ENCODE measurements at places on chromosomes 11 and 22. TPM values are rescaled to one million over a fixed set of nuclear protein-coding genes. Genes with fewer than 3 reads are reported as not detected.

Gene KCNJ5
- not detected for total RNA-seq

Gene COMT
- total RNA-seq, result 293 TPM

Gene PRR5L
- 2.2 TPM for total RNA-seq

DNA sequence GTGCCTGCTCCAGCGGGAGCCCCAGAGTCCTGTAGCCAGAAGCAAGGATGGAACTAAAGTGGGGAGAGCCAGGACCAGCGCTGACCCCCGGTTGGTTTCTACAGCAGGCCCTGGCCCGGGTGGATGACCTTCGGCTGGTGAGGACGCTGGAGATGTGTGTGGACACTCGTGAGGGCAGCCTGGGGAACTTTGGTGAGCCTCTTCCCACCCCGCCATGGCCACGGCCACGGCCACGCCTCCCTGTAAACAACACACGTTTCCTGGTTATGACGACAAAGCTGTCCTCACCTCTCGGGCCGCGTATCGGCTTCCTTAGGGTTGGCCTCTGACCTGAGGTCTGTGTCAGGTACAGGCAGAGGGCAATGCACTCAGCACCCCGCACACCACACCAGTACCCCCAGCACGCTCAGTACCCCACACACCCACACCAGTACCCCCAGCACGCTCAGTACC is 4.1 kb downstream of the LRRC56 start:
- no peaks in the 10 kb centered on the region for H3K36me3 ChIP-seq
- no peak overlapping the region for H3K4me3 ChIP-seq
- H3K27ac ChIP-seq, result no peak overlapping the region
- no peaks in the 10 kb centered on the region for H3K27me3 ChIP-seq
- peaks cover 16% of the 10 kb centered on the region for H3K4me1 ChIP-seq
- peak; percentile 59 for DNase-seq

GRCh38 chr11:73757598-73757997 is 3.3 kb downstream of the RAB6A start:
- H3K36me3 ChIP-seq, result peaks cover 3% of the 10 kb centered on the region
- H3K4me3 ChIP-seq, result no peak overlapping the region
- H3K27me3 ChIP-seq, result no peaks in the 10 kb centered on the region
- H3K27ac ChIP-seq, result no peak overlapping the region

DNA sequence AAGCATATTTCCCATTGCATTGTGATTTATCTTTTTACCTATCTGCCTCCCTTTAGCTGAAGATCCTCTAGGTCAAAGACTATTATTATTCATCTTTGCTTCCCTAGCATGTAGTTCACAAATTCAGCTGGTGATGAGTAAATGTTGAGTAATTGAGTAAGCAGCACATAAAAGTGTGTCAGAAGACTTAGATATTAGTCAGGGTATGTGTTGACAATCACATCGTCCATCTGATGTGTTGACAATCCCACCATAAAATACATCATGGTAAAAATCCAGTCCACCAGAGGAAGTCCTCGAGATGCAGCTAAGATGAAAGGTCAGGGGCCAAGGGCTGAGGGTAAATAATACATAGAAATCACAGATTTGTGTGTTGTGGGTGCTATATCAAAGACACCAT is 22.9 kb upstream of the ABTB2 start:
- H3K4me3 ChIP-seq, result no peak overlapping the region
- DNase-seq, result no peak
- no peaks in the 10 kb centered on the region for H3K27me3 ChIP-seq

GRCh38 chr22:50173311-50173982 is 2.9 kb downstream of the PANX2 start:
- no peak overlapping the region for H3K4me3 ChIP-seq
- peaks cover 18% of the 10 kb centered on the region for H3K4me1 ChIP-seq
- H3K36me3 ChIP-seq, result no peaks in the 10 kb centered on the region

DNA sequence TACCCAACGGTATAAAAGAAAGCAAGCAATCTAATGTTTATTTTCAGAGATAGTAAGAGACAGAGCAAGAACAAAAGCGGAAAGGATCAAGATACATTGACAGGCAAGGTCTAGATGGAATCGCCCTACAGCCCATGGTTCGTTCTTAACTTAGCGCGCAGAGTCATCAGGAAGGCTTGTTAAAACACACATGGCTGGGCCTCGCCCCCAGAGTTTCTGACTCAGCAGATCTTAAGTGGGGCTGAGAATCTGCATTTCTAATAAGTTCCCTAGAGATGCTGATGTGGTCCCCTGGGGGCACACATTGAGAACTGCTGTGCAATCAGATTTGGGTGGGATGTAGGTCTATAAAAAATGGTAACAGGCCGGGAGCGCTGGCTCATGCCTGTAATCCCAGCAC is 35.8 kb upstream of the CHRM4 start:
- H3K27ac ChIP-seq, result no peak overlapping the region
- no peaks in the 10 kb centered on the region for H3K27me3 ChIP-seq
- no peaks in the 10 kb centered on the region for H3K4me1 ChIP-seq
- H3K4me3 ChIP-seq, result no peak overlapping the region
- no peak for DNase-seq

- H3K27me3 ChIP-seq, result no peaks in the 10 kb centered on the region
- H3K36me3 ChIP-seq, result no peaks in the 10 kb centered on the region
- peaks cover 52% of the 10 kb centered on the region for H3K4me1 ChIP-seq
- H3K4me3 ChIP-seq, result peak overlapping the region; percentile 3
Observed at GRCh38 chr11:130181295-130182272, 22.0 kb downstream of the ST14 start.

DNA sequence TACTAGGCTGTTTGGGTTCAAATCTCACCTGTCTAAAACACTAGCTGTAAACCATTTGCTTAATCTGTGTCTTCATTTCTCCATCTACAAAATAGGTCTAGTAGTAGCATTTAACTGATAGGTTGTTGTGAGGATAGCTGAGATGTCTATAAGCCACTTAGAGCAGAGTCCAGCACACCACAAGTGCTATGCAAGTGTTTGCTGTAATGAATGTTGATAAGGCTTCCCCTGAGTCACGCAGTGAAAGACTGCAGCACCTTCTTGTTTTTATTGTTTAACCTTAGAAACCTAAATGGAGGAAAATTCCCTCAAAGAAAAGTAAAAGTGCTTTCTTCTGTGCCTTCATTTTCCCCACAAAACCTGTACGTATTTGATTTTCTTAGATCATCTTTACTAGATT is 23.1 kb upstream of the LDHA start:
- peaks cover 9% of the 10 kb centered on the region for H3K36me3 ChIP-seq
- H3K27me3 ChIP-seq, result no peaks in the 10 kb centered on the region
- no peak overlapping the region for H3K4me3 ChIP-seq
- no peak overlapping the region for H3K27ac ChIP-seq
- DNase-seq, result no peak
- no peaks in the 10 kb centered on the region for H3K4me1 ChIP-seq

Gene ZBTB16
- total RNA-seq, result 142 TPM

Gene SPDYC
- total RNA-seq, result not detected

Gene PDGFB
- 13.0 TPM for total RNA-seq

DNA sequence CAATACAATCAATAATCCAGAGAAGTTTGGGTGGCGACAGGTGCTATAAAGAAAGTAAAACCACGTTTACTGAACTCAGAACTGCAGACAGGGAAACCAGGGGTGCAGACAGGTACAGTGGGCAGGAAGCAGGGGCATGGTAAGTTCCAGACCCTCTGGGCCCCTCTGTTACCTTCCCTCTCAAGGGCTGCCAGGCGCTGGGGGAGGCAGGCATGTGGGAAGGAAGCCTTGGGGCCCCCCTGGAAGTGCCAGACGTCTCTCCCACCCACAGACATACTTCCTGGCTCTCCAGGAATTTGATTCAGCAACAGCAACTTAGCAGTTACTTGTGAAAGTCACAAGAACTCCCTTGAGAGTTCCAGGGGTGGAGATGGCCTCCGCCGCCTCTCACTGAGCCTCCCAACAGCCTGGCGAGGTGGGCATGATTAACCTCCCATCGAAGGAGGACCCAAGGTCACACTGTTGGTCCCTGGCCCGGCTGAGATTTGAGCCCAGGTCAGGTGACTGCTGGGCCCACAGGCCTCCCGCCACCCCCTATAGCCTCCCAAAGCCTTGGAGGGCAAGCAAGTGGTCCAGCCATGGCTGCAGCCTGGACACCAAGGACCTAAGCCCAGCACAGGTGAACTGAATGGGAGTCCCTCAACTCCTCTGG is 14.1 kb upstream of the TSKU start:
- H3K27ac ChIP-seq, result peak overlapping the region; percentile 57
- no peak overlapping the region for H3K4me3 ChIP-seq
- peaks cover 98% of the 10 kb centered on the region for H3K4me1 ChIP-seq
- H3K27me3 ChIP-seq, result no peaks in the 10 kb centered on the region
- no peak for DNase-seq
- no peaks in the 10 kb centered on the region for H3K36me3 ChIP-seq

DNA sequence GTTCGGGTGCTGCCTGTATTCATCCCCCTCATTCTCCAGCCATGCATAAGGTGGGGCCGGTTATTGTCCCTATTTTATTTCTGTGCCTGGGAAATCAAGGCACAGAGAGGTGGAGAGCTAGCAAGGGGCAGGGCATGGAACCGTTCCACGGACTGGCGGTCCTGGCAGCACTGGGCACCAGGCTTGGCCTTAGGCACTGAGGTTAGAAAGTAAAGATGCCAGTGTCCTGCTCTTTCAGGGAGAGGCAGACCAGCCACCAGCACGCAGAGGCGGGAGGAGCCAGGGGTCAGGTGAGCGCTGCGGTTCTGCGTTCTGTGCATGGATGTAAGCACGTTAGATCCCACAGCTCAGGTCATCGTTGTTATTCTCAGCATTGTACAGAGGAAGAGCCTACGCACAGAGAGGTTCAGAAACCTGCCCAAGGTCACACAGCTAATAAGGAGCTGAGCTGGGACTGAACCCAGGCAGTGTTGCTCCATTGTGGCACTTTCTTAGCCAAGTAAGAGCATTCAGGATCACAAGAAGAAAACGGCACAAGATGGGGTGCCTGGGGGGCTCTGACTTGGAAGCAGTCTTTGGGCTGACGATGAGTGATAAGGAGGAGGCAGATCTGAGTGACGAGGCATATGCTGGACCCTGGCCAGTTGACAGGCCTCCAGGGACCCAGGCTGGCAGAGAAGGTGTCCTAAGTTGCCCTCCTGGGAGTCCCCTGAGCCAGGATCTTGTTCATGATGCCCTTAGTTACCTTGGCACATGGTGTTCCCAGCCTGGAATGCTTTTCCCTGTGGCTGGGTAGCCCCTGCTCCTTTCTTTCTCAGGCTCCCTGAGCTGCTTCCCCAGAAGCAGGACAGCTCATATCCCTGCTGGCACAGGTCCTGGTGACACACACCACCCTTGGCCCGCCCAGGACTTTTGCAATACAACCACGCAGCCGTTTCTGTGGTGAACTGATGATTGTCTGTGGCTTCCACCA is 41.1 kb downstream of the OSBPL5 start:
- H3K4me3 ChIP-seq, result no peak overlapping the region
- peak overlapping the region; percentile 78 for H3K27ac ChIP-seq
- H3K27me3 ChIP-seq, result no peaks in the 10 kb centered on the region
- H3K4me1 ChIP-seq, result peaks cover 45% of the 10 kb centered on the region

GRCh38 chr11:19199048-19199447 is 2.7 kb downstream of the CSRP3 start:
- H3K4me1 ChIP-seq, result no peaks in the 10 kb centered on the region
- no peak overlapping the region for H3K27ac ChIP-seq
- H3K27me3 ChIP-seq, result no peaks in the 10 kb centered on the region
- H3K36me3 ChIP-seq, result no peaks in the 10 kb centered on the region

DNA sequence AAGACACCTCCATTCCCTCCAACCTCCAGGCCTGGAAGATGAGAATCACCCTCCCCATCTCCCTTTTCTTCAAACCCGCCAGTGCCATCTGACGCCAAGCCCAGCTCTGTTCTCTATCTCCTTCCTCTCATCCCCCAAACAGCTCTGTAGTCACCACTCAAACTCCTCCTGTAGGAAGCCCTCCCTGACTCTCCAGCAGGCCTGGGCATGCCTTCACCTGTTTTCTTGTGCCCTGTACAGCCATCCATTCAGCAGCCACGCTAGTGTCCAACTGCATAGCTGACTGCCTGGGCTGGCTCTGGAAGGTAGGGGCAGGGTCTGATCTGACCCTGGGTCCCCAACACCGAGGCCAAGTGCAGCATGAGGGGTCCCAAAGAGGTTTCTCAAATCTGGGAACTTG is 25.0 kb downstream of the GDPD5 start:
- H3K4me1 ChIP-seq, result peaks cover 21% of the 10 kb centered on the region
- H3K4me3 ChIP-seq, result no peak overlapping the region
- DNase-seq, result no peak
- no peaks in the 10 kb centered on the region for H3K27me3 ChIP-seq
- H3K27ac ChIP-seq, result no peak overlapping the region

Gene KDM4D
- total RNA-seq, result 1.3 TPM

Gene TECTA
- total RNA-seq, result 0.98 TPM

Gene PKP3
- 318 TPM for total RNA-seq

Gene GDPD4
- total RNA-seq, result not detected

DNA sequence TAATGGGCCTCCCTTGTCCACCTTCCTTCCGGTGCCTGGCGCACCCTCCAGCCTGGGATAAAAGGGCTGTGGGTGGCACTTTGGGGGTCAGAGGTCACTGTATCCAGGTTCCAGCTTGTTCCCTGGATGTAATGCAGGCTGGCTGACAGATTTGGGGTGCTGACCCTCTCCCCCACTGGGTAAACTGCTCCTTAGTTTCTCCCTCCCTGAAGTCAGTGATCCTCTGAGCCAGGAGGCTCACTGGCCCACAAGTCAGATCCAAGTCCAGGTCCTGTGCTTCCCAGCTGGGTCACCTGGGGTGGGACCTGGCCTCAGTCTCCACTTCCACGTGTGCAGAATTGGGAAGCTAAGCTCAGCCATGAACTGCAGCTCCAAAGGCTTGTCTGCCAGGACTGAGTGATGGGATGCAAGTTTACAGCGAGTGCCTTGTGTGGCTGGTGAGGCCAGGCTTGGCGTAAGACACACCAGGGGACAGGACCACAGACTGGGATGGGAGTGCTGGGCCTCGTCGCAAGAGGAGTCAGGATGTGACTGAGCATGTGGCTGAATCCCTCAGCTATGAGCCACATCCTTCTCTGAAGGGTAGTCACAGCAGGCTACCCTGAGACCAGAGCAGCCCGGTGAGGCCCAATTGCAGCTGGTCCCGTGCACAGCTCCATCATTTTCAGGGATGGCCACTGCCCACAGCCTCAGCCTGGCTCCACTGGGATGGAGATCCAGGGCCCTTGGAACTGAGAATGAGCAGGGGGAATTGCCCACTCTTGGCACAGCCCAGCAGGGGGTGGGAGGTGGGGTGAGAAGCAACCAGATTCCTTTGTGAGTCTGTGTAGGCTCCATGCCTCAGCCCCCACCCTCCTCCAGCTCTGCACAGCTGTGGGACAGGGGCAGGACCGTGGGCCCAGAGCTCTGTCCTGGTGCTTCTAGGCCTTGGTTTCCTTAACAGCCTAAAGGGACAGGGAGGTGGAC is 7.2 kb downstream of the SHISA8 start:
- peaks cover 32% of the 10 kb centered on the region for H3K4me1 ChIP-seq
- DNase-seq, result no peak
- H3K27ac ChIP-seq, result no peak overlapping the region
- H3K36me3 ChIP-seq, result peaks cover 34% of the 10 kb centered on the region
- peaks cover 36% of the 10 kb centered on the region for H3K27me3 ChIP-seq

DNA sequence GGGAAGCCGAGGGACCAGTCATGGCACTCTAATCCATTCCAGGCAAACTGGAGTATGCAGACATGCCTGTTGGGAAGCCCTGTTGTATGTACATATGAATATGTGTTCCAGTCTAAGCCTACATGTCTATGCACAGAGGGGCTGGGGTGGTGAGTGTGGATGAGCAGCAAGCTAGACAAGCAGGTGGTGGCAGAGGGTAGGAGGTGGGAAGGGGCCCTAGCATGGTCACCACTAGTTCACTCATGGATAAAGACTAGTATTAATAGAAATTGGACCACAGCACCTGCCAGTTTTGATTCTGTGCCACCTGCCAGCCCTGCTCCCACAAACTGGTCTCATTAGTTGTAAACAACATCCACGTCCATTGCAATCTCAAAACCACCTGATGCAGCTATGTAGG is 1.5 kb downstream of the THRSP start:
- H3K27ac ChIP-seq, result no peak overlapping the region
- peaks cover 5% of the 10 kb centered on the region for H3K4me1 ChIP-seq
- no peaks in the 10 kb centered on the region for H3K27me3 ChIP-seq
- DNase-seq, result no peak
- H3K36me3 ChIP-seq, result peaks cover 27% of the 10 kb centered on the region
- H3K4me3 ChIP-seq, result no peak overlapping the region

Gene C11orf42
- not detected for total RNA-seq
